ENCODE measurements at places on chromosomes 11 and 22.
A peak's percentile ranks its signal among the peaks of the same experiment; 100 is the strongest.

DNA sequence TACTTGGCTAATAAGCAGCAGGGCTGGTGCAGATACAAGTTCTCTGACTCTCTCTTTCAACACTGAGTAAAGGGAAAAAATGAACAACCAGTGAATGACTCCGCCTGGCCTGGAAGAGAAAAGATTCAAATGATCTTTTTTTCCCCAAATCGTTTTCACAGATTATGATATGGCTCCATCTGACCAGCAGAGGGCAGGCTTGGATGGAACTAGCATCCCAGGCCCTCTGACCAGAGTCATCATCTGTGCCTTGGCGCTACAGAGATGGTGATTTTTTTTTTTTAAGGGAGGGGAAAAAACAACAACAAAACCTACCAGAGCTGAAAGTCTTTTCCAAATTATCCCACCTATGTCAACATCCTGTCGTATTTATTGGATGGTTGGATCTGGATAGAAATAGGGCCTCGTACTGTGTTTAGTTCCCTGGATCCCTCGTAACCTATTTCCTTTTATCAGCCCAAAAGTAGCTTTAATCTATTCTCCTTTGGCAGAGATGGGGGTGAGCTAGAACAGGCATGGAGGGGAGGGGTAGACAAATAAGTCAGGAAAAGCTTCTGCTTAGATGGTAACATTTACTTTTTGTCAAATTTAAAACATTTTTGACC is 69.7 kb downstream of the PRSS23 start:
- no peak for DNase-seq

- DNase-seq: no peak
These were observed 61.9 kb downstream of the RCN1 start for GRCh38 chr11:32152821-32153220.

GRCh38 chr11:1825785-1826451 is 8.9 kb upstream of the SYT8 start:
- no peak for DNase-seq

DNA sequence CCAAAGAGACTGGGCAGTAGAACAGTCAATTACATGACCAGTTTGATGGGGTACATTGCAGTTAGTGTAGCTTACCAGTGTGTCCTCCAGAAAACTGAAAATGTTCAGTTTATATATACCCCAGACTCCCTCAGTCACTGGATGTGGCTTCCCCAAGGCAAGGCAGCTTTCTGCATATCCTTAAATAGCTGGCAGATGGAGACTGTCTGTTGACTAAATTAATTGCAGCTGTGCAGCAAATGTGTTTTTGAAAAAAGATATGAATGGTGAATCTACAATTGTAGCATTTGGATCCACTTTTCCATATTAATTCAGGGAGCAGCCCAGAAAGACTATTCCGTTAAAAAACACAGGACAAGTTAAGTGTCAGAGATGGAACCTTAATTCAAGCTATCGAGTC is 565.1 kb upstream of the CCDC179 start:
- DNase-seq: no peak

DNA sequence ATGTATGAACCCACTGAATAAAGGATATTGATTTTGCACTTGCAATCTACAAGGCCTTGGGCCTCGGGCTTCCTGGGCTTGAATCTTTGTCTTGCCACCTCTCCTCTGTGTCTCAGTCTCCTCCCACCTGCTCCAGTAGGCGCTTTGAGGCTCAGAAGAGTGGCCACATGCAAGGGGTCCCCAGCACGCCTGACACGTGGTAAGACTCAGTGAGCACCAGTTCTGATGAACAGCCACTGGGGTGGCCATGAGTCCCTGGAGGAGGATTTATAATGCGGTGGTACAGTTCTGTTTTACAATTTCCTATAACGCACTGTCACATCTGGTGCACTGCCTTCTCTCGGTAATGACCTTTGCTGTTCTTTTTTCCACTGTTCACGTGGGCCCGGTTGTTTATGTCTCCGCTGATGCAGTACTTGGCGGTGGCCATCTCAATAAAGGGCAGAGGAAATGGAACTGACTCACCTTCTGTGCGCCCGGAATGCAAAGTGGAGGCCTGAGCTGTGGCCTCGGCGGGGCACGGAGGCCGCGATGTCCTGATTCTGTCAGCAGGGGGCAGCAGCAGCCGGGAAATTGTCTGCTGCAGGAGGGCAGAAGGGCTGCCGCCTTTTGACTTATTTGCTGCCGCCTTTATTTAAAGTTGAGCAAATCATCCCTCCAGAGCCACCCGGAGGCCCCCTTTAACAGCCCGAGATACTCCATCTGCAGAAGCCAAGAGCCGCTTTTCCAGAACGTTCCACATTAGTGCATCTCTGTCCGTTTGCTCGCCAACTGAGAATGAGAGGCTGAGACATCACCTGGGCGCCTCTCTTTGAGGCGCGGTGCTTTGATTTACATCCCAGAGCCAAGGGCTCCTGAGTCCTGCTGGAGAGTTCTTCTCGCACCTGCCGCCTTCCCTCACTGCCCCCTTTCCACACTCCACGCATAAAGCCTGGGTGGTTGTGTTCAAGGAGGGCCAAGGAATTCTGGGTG is 6.0 kb upstream of the IFT27 start:
- peak; percentile 93 for DNase-seq

DNA sequence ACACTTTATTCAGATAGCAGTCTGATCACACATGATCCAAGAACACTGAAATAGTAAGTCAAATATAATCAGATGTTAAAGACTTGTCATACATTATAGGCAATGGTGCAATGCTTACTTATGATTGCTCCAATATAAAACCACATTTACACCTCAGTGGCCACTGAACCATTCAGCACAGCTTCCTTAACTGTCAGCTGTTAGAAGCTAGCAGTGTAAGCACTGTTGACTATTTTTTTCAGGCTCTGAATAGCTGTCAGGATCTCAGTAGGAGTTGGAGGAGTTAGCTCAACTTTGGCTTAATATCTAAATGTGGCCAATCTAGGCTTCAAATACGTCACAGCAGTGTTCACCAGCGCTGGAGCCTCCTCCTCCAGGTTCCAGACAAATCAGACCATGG is 36.6 kb downstream of the METTL15 start:
- DNase-seq: no peak

DNA sequence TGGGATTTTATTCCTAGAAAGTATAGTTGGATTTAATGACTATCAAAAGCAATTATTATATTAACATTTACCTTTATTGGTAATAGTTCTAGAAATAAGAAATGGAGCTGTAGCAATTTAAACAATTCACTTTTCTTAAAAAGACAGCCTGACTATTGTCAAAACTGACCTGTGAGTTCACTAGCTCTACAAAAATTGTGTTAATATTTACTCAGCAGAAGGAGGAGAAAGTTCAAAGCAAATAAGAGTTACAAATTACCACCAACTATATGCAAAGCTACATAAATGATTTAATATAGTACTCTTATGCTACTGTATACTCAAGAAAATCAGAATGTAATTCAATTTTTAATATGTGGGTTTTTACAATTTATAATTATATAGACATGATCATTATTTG is 310.0 kb downstream of the DCDC1 start:
- no peak for DNase-seq

- DNase-seq: no peak
These were observed 53.1 kb downstream of the GALNT18 start for GRCh38 chr11:11568651-11569229.

GRCh38 chr11:108752297-108752751 is 87.5 kb downstream of the DDX10 start:
- no peak for DNase-seq

DNA sequence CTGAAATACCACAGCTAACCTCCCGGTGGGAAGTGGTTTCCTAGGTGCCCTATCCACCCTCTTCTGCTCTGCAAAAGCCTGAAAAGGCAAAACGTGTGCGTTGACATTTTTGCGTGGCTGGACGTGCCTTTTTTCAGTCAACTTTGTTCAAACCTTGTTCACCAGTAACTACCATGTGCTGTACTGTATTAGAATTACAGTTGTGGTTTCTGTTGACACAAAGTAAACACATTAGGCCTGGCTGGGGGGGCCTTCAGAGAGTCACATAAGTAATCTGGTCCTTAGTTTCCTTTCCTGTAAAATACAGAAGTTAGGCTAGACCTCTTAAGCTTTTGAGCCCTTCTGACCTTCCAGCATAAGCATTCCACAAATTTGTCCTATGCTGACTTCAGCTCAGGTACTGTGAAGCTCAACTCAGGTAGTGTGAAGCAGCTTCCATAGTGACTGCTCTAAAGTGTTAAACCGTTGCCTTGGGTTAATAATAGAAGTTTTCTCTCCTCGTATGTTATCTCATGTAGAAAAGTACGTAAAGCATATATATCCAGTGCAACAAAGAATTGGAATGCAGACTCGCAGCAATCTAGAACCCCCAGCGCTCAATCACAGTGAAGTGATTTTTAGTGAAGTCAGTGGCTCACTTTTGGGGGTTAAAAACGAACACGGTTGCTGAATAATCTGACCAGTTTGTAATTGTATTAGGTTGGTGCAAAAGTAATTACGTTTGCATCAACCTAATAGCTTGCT is 1.8 kb downstream of the EWSR1 start:
- no peak for DNase-seq

DNA sequence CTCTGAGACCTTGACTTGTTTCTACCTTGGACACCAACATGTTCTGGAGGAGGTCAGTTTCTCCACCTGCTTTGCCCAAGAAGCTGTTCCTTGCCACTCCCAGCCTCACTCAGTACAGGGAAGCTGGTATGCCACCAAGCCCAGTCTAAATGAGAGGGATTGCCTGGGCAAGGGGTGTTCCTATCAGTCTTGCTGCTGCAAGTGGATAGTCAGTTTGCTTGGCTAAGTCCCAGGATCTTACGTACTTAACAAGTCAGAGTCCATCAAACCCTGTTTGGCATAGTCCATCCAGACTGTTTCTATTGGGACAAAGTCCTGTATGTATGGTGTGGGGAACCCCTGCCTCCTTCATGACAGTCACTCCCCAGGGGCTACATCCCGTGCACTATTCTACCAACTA is 66.6 kb downstream of the RPL27A start:
- no peak for DNase-seq

DNA sequence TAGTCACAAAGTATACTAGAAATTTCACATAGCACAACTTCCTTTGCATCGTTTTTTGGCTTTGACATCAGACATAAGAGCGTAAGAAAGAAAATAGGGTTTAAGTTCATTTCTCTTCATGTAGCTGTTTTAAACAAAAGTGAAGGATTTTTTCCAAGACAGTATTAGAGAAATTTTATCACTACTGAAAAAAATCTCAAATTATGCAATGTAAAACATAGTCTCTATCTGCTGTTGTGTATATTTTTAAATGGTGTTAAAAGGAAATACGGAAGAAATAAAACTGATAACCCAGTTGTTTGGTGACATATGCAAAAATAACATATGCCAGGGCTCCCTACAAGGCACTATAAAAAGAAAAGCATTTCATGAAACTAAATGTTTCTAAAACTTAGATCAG is 1449.4 kb downstream of the LRRC4C start:
- no peak for DNase-seq

GRCh38 chr22:17884084-17884483 is 109.8 kb upstream of the BID start:
- no peak for DNase-seq

GRCh38 chr22:28430466-28431025 is 249.1 kb downstream of the TTC28 start:
- DNase-seq: no peak

- DNase-seq: no peak
These were observed 138.3 kb downstream of the GUCY1A2 start for GRCh38 chr11:106879832-106880546.

GRCh38 chr11:64400102-64400501 is 41.1 kb downstream of the RPS6KA4 start:
- DNase-seq: no peak

DNA sequence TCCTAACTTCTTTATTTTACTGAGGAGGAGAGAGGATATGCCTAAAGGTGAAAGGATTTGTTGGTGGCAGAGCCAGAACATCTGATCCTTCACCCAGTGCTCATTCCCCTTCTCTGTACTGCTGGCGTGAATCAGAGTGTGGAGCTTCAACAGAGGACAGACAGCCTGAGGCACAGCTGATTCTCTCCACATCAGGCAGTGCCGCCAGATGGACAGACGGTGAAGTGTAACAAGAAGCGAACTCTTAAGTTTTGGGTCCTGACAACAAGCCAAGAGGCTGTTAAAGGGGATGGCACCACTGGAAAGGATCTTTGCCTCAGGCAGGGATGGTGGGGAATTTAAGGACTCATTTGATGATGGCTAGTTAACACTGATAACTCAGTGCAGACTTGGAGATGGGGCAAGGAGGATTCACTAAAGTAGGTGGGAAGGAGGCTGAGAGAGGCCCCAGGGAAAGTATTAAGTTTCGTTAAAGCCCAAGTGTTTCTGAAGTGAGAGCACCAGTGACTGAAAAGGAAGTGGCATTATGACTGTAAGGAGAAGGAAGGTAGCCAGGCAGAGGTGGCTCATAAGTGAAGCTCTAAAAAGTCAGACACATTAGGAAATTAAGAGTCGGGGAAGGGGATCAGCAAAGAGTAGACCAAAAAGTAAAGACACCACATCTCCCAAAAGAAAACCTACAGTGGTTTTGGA is 81.3 kb downstream of the CLPB start:
- DNase-seq: no peak

- DNase-seq: no peak
These were observed 3.8 kb downstream of the SERPING1 start for GRCh38 chr11:57601297-57601696.

GRCh38 chr11:71474141-71474770 is 21.3 kb downstream of the NADSYN1 start:
- no peak for DNase-seq

DNA sequence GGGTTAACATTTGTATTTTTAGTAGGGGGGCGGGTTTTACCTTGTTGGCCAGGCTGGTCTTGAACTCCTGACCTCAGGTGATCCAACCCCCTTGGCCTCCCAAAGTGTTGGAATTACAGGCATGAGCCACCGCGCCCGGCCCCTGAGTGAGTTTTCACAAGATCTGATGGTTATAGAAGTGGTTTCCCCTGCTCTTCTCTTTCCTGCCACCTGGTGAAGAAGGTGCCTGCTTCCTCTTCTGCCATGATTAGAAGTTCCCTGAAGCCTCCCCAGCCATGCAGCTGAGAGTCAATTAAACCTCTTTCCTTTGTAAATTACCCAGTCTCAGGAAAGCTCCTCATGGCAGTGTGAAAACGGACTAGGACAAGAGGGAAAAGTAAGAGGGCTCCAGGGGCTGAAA is 259.1 kb upstream of the PLET1 start:
- DNase-seq: no peak

GRCh38 chr22:47599753-47600152 is 837.3 kb downstream of the TBC1D22A start:
- no peak for DNase-seq

DNA sequence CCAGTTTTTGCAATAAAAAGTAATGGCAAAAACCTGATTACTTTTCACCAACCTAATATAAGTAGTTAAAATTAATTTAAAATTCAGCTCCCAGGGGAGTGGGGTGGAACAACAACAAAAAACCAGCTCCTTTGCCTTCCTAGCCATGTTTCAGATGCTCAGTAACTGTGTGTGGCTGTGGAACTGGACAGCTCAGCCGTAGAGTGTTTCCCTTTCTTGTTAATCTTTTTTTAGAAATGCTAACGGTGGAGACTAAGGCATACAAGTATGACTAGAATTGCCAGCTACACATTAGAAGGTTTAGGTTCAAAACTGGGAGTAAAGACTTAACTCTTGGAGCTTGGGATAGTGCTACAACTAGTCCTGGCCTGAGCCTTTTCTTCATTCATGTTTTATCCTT is 45.0 kb downstream of the PPP6R3 start:
- DNase-seq: no peak

GRCh38 chr11:76634886-76635285 is 35.7 kb downstream of the LRRC32 start:
- DNase-seq: no peak
